Myometrial cell (primary cell): ENCODE measurements at places on chromosomes 6 and 20. TPM values are rescaled to one million over a fixed set of nuclear protein-coding genes. Genes with fewer than 3 reads are reported as not detected.

The KIF6 gene
- total RNA-seq, result 0.89 and 1.4 TPM in 2 replicates

The SLC17A9 gene
- total RNA-seq, result 26.1 and 36.3 TPM in 2 replicates

The CITED2 gene
- 377 and 416 TPM in 2 replicates for total RNA-seq

The ABCC10 gene
- 14.7 and 26.1 TPM in 2 replicates for total RNA-seq

The RSPH9 gene
- total RNA-seq, result 0.86 and 1.2 TPM in 2 replicates

The VGLL2 gene
- total RNA-seq, result not detected in 2 replicates

The BMP2 gene
- total RNA-seq, result 0.53 and 1.2 TPM in 2 replicates

The MTCH1 gene
- total RNA-seq, result 251 and 283 TPM in 2 replicates
